Smooth muscle cell of the pulmonary artery (primary cell): ENCODE measurements at places on chromosomes 3 and 15. TPM values are rescaled to one million over a fixed set of nuclear protein-coding genes. Genes with fewer than 3 reads are reported as not detected.

The SPINK8 gene
- total RNA-seq, result not detected in 2 replicates

The KBTBD12 gene
- total RNA-seq, result 0.03 TPM in 1 of 2 replicates, not detected in the other

The ZNF80 gene
- not detected in 2 replicates for total RNA-seq

The GJD2 gene
- not detected in 2 replicates for total RNA-seq

The ACTC1 gene
- 0.23 TPM in 1 of 2 replicates, not detected in the other for total RNA-seq

The NFKBIZ gene
- 40.1 and 85.2 TPM in 2 replicates for total RNA-seq

The GREM1 gene
- total RNA-seq, result 166 and 792 TPM in 2 replicates

The MBNL1 gene
- 346 and 363 TPM in 2 replicates for total RNA-seq

The ZNF860 gene
- total RNA-seq, result 0.33 and 0.46 TPM in 2 replicates

The HRG gene
- total RNA-seq, result not detected in 2 replicates

The GPR171 gene
- not detected in 2 replicates for total RNA-seq

The SLC4A7 gene
- 180 and 203 TPM in 2 replicates for total RNA-seq

The RLBP1 gene
- total RNA-seq, result not detected in 2 replicates

The C3orf20 gene
- total RNA-seq, result under 0.01 and 0.07 TPM in 2 replicates

The SLC51A gene
- not detected in 2 replicates for total RNA-seq

The SEMA6D gene
- 4.4 and 12.3 TPM in 2 replicates for total RNA-seq

The CKMT1B gene
- not detected in 2 replicates for total RNA-seq

The NME9 gene
- 0.07 TPM in 1 of 2 replicates, not detected in the other for total RNA-seq

The KCNMB3 gene
- total RNA-seq, result 0.76 and 1.0 TPM in 2 replicates

The PARP15 gene
- total RNA-seq, result 0.03 and 0.13 TPM in 2 replicates

The DGKG gene
- 1.2 and 4.0 TPM in 2 replicates for total RNA-seq

The SLC22A13 gene
- total RNA-seq, result 0.46 and 1.2 TPM in 2 replicates

The PLCH1 gene
- under 0.01 and 0.03 TPM in 2 replicates for total RNA-seq

The NDN gene
- total RNA-seq, result 65.9 and 66.9 TPM in 2 replicates
